Thyroid gland (tissue), 4 donors: ENCODE measurements at places on chromosomes 11 and 22.
A peak's percentile ranks its signal among the peaks of the same experiment; 100 is the strongest.

DNA sequence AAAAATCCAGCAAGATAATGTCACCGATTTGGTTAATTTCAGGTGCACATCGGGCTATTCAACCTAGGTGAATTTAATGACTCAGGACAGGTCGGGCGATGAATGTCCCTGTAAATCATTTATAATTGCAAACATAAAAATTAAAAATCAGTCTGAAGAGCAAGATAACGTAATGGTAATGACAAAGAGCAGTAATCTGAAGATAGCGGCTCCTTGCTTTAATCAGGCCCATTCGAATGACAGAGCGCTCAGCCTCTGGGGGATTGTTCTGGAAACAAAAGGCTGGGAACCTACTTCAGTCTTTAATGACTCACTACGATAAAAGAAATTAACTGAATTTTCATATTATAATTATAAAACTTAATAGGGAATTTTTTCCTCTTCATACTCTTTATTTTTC, 61.3 kb downstream of the RCN1 start:
- H3K4me1 ChIP-seq: no peaks in the 10 kb centered on the region
- DNase-seq: no peak
- no peak overlapping the region for H3K4me3 ChIP-seq
- no peaks in the 10 kb centered on the region for H3K27me3 ChIP-seq

DNA sequence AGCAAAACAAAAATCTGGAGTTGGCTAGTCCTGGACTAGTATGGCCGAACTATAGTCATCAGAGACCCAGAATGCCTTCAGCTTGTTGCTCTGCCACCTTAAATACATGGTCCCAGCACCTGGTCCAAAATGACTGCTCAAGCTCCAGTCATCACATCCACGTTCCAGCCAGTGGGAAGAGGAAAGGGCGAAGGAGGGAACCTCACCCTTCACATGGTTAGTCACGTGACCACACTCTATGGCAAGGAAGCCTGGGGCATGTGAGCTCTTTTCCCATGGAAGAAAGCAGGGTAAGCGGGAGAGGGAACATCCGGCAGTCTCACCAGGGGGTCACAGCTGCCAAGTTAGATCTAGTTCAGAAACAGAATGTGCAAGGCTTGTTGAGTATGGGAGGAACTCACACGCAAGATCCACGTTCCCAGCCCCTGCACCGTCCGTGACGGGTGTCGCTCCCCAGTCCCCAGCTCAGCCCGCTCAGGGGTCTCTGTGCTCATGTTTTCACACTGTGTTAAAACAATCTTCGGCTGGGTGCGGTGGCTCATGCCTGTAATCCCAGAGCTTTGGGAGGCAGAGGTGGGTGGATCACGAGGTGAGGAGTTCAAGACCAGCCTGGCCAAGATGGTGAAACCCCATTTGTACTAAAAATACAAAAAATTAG, 1.9 kb upstream of the ANO9 start:
- H3K4me3 ChIP-seq: no peak overlapping the region
- H3K4me1 ChIP-seq: peaks cover 15% of the 10 kb centered on the region
- no peaks in the 10 kb centered on the region for H3K27me3 ChIP-seq
- no peak for DNase-seq

DNA sequence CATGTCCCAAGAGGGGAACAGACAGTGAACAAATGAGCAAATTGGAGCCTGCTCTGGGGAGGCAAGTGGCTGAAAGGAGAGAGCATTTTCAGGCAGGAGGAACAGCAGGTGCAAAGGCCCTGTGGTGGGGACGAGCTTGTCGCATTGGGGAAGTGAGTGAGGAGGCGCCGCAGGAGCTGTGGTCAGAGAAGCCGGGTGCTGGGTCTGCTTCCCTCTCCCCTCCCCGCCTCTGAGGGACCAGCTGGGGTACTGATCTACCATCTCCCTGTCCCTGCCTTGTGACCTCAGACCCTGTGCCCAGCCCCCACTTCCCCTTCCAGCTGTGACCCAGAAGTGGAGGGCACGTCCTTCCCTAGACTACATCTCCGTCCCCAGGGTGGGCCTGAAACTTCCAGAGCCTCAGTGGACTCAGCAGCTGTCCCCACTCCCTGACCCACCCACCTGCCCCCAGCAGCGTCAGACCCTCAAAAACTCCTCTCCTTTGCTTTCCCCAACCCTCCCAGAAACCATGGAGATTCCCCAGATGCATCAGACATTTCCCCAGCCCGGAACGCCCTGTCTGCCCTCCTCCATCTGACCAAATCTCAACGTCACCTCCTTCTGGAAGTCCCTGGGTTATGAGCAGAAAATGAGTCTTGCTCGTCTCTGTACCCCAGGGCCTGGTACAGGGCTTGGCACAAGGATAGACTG, 19.7 kb upstream of the PDGFB start:
- peaks cover 4% of the 10 kb centered on the region for H3K4me1 ChIP-seq
- DNase-seq: no peak
- no peaks in the 10 kb centered on the region for H3K36me3 ChIP-seq
- H3K27me3 ChIP-seq: no peaks in the 10 kb centered on the region
- H3K27ac ChIP-seq: no peak overlapping the region
- no peak overlapping the region for H3K4me3 ChIP-seq

- no peak overlapping the region for H3K27ac ChIP-seq
- no peak overlapping the region for H3K4me3 ChIP-seq
- no peaks in the 10 kb centered on the region for H3K27me3 ChIP-seq
- H3K36me3 ChIP-seq: peaks cover 3% of the 10 kb centered on the region
Observed at GRCh38 chr11:63586451-63587166, 23.4 kb upstream of the PLAAT2 start.

- no peaks in the 10 kb centered on the region for H3K27me3 ChIP-seq
- no peak for DNase-seq
- H3K27ac ChIP-seq: no peak overlapping the region
- no peak overlapping the region for H3K4me3 ChIP-seq
Observed at GRCh38 chr11:125679837-125680236, 810 bp downstream of the ACRV1 start.

GRCh38 chr22:35312198-35313059, 12.7 kb downstream of the TOM1 start:
- H3K27me3 ChIP-seq: no peaks in the 10 kb centered on the region
- peaks cover 32% of the 10 kb centered on the region for H3K4me1 ChIP-seq
- H3K4me3 ChIP-seq: no peak overlapping the region
- H3K27ac ChIP-seq: peak overlapping the region; percentile 88

DNA sequence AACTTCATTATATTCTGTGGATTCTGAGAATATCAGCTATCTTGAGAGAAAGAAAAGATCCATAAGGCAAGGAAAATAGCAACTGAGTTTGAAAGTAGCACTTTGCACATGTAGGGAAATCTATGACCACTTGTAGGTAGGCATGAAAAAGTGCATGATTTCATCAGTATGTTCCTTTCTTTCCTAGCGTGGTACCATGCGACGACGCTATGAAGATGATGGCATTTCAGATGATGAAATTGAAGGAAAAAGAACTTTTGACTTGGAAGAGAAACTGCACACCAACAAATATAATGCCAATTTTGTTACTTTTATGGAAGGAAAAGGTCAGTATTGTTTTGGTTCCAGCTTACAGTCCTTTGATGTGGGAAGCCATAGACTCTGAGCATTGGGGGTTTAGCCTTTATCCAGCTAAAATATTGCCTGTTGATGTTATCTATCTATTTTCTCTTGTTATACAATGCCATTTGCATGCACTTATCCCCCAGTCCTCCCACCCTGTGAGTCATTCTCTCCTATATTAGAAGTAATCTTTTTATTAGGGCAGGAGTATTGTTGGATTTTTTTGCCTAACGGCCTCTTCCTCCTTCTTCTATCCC, 60.9 kb downstream of the KDM2A start:
- no peak overlapping the region for H3K4me3 ChIP-seq
- H3K36me3 ChIP-seq: peaks cover 23% of the 10 kb centered on the region
- DNase-seq: no peak
- H3K27ac ChIP-seq: no peak overlapping the region
- no peaks in the 10 kb centered on the region for H3K4me1 ChIP-seq
- no peaks in the 10 kb centered on the region for H3K27me3 ChIP-seq

- no peak overlapping the region for H3K4me3 ChIP-seq
- H3K27me3 ChIP-seq: no peaks in the 10 kb centered on the region
- H3K36me3 ChIP-seq: no peaks in the 10 kb centered on the region
- no peak for DNase-seq
- H3K27ac ChIP-seq: no peak overlapping the region
Observed at GRCh38 chr22:44971651-44972362, 38.0 kb downstream of the PHF21B start.

GRCh38 chr11:12979928-12980689, 29.0 kb upstream of the RASSF10 start:
- no peak overlapping the region for H3K4me3 ChIP-seq
- no peaks in the 10 kb centered on the region for H3K4me1 ChIP-seq

DNA sequence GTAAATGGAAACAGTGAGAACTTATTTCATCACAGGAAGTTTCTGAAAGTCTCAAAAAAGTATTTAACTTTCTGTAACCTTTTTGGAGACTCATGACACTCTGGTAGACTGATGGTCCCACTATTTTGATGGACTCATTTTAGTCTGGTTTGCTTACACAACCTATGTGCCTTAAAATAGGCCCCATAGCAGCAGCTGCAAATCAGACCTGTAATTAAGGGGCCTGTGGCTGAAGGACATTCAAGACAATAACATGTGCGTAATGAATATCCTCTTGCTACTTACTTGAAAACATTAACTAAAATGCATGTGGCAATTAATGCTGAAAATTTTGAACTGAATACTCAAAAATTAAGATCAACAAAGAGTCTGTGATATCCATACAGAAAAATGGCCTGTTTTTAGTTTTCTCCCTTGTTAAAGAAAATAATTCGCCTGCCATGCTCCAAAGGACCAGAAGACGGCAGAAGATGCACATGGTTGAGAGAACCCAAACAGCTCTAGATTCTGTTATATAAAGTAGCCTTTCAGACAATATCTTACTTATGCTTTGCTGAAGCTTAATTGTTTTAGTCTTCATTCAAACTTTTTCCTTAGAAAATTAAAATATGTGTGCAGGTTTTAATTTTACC, 568.5 kb downstream of the KCNA4 start:
- no peaks in the 10 kb centered on the region for H3K4me1 ChIP-seq
- H3K4me3 ChIP-seq: no peak overlapping the region
- no peaks in the 10 kb centered on the region for H3K27me3 ChIP-seq
- no peak overlapping the region for H3K27ac ChIP-seq
- no peaks in the 10 kb centered on the region for H3K36me3 ChIP-seq

GRCh38 chr11:34356576-34356912, 1.3 kb downstream of the ABTB2 start:
- H3K27me3 ChIP-seq: no peaks in the 10 kb centered on the region
- peaks cover 15% of the 10 kb centered on the region for H3K4me1 ChIP-seq
- DNase-seq: peak; percentile 29
- H3K27ac ChIP-seq: no peak overlapping the region
- H3K4me3 ChIP-seq: peak overlapping the region; percentile 29

DNA sequence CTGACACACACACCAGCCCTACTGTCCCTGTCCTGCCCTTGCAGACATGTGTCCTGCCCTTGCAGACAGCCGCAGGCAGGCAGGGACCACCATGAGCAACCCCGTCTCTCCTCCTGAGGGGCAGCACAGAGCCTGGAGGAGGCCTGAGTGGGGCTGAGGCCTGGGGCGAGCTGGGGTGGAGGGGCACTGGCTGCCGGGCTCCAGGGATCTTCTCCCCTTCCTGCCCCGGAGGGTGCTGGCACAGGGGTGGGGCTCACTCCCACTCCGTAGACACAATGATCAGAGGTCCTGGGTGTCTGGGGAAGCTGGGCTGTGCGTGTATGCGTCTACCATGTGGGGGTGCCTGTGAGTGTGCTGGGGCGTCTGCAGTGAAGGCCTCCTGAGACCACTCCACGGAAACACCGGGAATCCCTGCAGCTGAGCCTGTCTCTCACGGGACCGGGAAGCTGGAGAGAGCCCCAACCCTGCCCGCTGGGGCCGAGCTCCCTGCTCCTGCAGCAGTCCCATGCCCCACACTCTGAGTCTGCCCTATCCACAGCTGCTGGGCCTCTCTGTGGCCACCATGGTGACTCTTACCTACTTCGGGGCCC, 588 bp downstream of the TSPAN32 start:
- H3K4me3 ChIP-seq: no peak overlapping the region
- peaks cover 41% of the 10 kb centered on the region for H3K4me1 ChIP-seq
- H3K36me3 ChIP-seq: no peaks in the 10 kb centered on the region
- H3K27me3 ChIP-seq: no peaks in the 10 kb centered on the region

DNA sequence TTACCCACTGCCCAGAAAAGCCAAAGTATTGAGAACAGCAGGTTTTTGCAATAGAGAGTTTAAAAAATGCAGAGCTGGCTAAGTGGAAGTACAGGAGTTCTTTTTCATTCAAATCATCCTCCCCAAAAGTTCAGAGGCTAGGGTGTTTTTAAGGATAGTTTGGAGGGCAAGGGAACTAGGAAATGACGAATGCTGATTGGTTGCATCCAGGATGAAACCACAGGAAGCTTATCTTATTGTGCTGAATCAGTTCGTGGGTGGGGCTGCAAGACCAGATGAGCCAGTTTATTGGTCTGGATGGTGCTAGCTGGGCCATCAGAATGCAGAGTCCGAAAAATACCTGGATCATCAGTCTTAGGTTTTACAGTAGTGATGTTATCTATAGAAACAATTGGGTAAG, 1427.1 kb downstream of the LRRC4C start:
- peaks cover 3% of the 10 kb centered on the region for H3K4me1 ChIP-seq
- H3K4me3 ChIP-seq: no peak overlapping the region
- no peak for DNase-seq
- no peaks in the 10 kb centered on the region for H3K36me3 ChIP-seq
- no peak overlapping the region for H3K27ac ChIP-seq
- no peaks in the 10 kb centered on the region for H3K27me3 ChIP-seq

DNA sequence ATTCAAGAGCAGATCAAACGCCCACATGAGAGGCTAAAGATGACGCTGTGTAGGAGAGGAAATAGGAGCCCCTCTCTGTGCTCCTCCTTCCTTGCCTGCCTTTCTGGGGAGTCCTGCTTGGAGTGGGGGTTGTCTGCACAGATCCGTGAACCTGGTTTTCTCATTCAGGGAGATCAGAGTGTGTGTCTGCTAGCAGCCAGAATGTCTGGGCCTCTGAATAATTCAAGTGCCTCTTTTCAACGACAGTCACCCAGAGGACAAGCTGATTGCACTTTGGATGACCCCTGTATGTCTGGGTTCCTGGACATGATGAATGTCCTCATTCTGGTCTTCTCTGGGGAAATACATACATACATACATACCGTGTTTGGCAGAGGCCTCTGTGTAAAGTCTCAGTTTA, 592.5 kb upstream of the B3GAT1 start:
- H3K4me3 ChIP-seq: no peak overlapping the region
- no peaks in the 10 kb centered on the region for H3K36me3 ChIP-seq
- no peak overlapping the region for H3K27ac ChIP-seq
- DNase-seq: no peak

DNA sequence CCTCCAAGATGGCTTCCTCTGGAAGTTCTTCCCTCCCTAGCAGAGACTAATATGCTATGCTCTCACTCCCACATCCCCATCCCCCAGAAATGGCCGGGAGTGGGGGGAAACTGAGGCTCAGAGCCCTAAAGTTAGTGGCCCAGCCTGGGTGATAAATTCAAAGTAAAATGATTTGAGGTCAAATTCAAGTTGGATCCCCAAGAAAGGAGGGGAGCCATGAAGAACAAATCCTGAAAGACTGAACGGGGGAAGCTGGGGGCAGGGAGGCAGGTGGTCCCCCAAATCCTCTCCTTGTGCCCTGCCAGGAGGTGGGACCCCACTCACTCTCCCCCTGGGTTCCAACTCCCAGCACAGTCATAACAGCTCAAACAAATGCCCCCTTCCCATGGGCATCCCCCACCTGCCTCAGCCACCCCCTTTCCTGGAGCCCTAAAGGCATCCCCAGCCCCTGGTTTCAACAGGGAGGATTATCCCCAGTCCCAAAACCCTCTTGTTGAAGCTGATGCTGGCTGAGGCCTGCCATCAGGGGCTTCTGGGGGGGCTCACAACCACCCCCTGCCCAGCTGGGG, 1.1 kb downstream of the CBX6 start:
- no peak for DNase-seq
- peaks cover 10% of the 10 kb centered on the region for H3K36me3 ChIP-seq
- H3K27ac ChIP-seq: peak overlapping the region; percentile 79
- peak overlapping the region; percentile 89 for H3K4me3 ChIP-seq

GRCh38 chr11:35277827-35278226, 138.9 kb downstream of the CD44 start:
- no peaks in the 10 kb centered on the region for H3K36me3 ChIP-seq
- DNase-seq: no peak
- H3K27me3 ChIP-seq: no peaks in the 10 kb centered on the region
- no peak overlapping the region for H3K4me3 ChIP-seq
